MG63 (cell line): ENCODE measurements at places on chromosomes 5 and 9. TPM values are rescaled to one million over a fixed set of nuclear protein-coding genes. Genes with fewer than 3 reads are reported as not detected.

GRCh38 chr9:111662576-111663300 is 1.3 kb downstream of the GNG10 start:
- DNase-seq, result no peak

DNA sequence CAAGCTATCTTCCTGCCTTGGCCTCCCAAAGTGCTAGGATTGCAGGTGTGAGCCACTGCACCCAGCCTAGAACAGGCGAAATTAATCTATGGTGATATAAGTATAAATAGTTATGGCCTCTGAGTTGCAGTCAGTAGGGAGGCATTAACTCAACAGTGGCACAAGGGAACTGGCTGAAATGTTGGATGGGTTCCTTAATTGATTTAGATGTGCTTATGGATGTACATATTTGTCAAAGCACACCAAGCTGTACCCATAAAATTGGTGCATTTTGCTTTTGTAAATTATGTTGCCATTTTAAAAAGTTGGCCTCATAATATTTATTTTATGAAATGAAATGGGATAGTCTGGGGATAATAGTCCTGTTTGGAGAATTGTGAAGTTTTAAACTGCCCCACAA is 36.8 kb upstream of the GLIPR2 start:
- no peak for DNase-seq

DNA sequence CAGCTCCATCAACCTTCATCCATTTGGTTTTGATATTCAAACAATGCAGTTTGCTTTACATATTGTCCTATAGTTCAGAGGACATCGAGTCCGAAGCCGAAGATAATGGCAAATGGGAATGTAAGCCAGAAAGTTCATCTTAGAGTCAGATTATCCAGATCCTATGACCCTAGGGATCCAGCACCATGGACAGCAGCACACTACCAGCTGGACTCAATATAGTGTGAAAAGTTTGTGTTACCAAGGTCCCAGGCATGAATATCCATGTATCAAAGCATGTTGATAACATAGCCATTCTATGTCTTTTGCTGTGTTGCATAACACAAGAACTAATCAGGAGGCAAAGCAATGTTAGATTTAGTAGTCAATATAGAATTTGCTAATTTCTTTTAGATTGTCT is 46.3 kb downstream of the FSTL4 start:
- peak; percentile 24 for DNase-seq

The CFAP157 gene
- total RNA-seq, result not detected in 2 replicates

DNA sequence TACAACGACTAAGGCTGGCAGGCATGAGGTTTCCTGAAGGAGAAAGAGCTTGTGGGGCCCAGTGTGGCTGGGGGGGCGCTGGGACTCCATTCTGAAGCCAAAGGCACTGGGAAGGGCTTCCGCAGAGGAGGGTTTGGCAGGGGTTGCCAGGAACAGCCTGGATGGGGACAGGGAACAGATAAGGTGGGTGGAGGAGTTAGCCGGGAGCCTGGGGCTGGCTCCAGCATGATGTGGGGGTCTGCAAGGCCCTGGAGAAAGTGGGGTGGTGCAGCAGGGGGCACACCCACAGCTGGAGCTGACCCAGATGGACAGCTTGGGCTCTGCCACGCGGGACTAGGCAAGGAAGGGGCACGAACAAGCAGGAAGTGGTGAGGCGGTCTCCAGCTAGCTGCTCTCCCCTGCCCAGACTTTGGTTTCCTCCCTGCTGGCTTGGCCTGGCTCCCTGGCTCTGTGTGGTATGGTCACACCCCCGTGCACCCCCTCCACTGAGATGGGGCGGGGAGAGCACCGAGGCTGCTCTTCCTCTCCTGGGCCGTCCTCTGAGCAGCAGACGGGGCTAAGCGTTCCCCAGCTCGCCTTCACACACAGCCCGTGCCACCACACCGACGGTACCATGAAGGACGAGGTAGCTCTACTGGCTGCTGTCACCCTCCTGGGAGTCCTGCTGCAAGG is at the start of gene LTC4S:
LTC4S (plus strand) TSS at position 519 of the 672 bp plus-strand sequence; CDS start at position 614, 95 bp downstream.
- DNase-seq, result peak; percentile 86

The ADAMTS2 gene
- total RNA-seq, result 88.7 and 141 TPM in 2 replicates

- no peak for DNase-seq
These were observed 29.1 kb upstream of the FREM1 start for GRCh38 chr9:14939378-14939777.

The STPG3 gene
- total RNA-seq, result not detected in 2 replicates

DNA sequence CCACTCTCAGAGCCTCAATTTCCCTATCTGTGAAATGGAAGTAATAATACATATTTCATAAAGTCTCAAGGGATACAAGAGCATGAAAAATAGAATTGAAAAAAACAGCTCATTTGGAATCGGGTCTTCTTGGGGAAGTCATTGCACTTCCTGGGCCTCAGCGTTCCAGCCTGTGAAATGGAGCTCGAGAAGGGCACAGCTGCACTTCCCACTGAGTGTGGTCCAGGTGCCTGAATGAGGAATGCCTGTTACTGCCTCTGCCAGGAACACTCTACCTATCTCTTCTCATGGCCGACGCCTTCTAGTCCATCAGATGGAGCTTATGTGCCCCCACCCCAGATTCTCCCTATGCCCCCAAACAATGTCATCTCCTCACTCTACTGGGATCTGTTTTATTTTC is 924 bp upstream of the NEURL1B start:
- no peak for DNase-seq

The S100Z gene
- not detected in 2 replicates for total RNA-seq

The NELFB gene
- 56.3 and 75.6 TPM in 2 replicates for total RNA-seq

GRCh38 chr5:50759526-50760270 is 93.3 kb downstream of the PARP8 start:
- DNase-seq, result no peak

DNA sequence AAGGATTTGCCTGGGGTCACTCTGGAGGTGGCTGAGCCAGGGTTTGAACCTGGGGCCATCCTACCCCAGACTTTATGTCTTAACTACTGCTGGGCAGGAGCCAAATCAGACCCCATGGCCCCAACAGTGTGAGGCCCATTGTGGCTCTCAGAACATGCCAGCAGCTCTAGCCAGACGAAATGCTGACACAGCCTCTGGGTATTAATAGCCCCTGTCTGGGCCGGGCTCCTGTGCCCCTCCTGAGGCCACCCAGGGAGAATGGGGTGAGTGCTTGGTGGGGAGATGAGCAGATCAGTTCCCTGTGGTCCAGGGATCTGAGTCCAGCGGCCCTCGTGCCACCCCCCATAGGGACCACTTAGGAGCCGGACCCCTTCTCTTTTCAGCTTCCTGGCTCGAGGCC is 2.2 kb upstream of the PLPP7 start:
- DNase-seq, result no peak

The SLC45A2 gene
- total RNA-seq, result not detected in 2 replicates

DNA sequence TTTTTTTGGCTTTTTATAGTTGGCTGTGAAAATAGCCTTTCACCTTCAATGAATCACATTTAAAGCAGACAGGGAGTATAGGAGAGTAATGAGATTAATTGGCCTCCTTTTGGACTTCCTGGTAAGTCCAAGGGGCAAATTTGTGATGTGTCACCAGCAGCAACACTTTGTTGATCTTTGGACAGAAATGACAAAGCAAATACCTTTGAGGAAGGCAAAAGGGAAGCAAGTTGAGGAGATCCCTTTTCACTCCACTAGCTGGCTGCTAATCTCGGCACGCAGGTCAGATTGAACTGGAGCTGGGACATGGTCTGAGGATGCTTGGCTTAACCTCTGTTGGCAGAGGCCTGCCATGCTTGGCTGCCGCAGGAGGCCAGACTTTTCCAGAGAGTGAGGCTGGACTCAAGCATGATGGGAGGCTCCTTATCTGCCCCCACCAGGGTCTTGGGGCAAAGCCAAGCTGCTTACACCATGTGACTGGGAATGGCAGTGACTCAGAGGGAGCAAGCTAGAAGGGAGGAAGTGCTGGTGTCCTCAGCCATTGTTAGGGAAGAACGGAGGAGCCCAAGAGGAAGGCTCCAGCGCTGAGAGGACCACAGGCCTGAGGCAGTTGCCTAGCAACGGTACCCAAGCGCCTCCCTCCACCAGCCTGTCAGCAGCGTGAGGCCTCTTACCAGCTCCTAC is 174.5 kb upstream of the MAP1B start:
- DNase-seq, result peak; percentile 91

GRCh38 chr9:107466826-107467225 is 22.7 kb downstream of the KLF4 start:
- no peak for DNase-seq

GRCh38 chr5:156825688-156826087 is 24.4 kb upstream of the PPP1R2B start:
- DNase-seq, result no peak

The SPINK13 gene
- total RNA-seq, result 0.30 TPM in 1 of 2 replicates, not detected in the other

DNA sequence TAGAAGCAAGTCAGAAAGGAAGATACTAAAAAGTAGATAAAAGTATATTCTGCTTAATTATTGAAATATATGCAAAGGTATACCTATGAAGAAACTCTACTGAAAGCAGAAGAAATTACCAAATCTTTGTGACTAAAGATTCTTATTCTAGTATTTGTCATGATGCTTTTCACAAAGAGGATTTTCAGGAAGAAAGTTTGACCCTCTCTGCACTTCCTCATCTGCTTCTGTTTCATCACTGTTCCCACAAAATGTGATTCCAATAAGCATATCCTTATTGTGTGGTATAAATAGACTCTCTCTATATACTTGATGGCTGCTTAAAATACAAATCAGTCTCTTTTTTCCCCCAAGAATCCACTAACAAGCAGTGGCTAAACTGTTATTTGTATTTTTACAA is 2139.6 kb upstream of the ACO1 start:
- no peak for DNase-seq

GRCh38 chr5:170623576-170624181 is 119.9 kb downstream of the KCNIP1 start:
- peak; percentile 66 for DNase-seq

The LCN10 gene
- total RNA-seq, result not detected in 2 replicates

GRCh38 chr5:61744690-61745619 is 412.9 kb downstream of the ZSWIM6 start:
- no peak for DNase-seq

The FAM221B gene
- total RNA-seq, result not detected in 2 replicates

DNA sequence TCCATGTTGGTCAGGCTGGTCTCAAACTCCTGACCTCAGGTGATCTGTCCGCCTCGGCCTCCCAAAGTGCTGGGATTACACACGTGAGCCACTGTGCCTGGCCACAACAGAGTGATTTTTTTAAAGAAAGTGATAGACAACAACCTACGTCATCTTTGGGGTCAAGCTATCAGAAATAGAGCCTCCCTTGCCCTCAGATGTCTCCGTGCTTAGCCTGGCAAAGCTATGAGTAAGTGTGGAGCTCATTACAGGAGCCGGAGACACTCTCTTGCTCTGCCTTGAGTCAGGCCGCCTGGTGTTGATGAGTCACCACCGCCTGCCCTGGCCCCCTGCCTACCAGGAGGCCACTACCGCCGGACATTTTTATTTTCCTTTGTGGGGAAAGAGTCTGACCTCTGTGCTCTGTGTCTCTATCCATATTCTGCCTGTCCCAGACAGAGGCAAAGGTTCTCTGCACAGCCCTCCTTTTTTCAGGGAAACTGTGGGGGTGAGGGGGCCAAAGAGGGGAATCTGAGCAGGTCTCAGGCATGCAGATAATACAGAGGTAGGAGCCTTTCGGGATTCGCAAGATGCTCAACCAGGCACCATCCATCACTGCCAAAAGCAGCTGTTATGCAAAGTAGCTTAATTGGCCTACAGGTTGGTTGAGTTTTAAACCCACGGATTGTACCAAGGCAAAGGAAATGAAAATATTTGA is 123.7 kb upstream of the CPEB4 start:
- DNase-seq, result peak; percentile 98

DNA sequence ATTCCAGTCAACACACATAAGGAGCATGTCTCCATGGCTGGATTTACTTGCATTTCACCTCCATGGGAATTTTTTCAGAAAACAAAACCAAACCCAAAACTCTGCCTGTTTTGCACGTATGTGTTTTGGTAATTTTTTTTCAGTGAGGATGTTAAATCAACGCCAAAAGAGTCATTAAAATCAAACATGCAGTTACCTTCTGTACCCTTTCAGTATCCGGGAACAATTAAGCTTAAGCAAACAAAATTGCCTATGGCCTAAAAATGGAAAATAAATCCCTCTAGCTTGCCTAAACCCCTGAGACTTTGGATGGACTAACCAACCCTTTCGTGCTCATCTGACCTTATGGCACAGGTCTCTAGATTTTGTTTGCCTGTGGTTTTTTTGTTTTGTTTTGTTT is 209.2 kb upstream of the KLF4 start:
- DNase-seq, result no peak

DNA sequence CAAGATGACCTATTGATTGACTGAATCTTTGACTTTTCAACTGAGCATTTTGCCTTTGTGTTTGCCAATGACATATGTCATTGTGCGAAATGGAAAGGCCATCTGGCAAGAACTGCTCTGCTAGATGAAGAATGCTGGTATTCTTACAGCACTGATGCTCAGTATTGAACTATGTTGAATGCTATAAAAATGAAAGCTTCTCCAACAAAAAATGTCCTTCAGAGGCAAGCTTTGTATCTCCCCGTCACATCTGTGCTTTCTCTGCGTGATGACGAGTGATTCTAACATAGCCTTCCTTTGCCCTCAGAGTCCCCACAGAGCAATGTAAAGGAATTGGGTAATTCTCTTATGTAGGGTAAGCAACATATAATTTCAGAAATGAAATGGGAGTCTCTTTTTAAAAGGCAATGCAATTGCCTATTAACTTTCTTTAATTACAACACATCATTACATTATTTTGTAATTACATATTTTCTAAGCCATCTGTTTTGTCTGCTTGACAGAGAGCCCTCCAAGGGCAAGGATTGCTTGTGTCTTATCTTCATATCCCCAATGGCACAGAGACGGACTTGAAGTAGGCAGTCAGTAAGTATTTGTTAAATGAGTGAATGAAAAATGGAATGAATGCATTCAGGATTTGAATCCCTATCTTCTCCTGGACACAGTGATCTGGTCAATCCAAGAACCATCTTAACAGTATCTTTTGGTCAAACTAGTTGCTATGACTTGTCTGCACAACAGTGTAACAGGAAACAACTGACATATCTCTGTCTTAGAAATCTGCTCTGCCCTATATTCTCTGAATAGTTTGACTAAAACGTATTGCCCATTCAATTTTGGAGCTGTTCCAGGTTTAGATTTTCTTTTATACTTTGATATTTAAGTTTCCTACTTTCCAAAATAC is 46.1 kb downstream of the ENC1 start:
- no peak for DNase-seq

DNA sequence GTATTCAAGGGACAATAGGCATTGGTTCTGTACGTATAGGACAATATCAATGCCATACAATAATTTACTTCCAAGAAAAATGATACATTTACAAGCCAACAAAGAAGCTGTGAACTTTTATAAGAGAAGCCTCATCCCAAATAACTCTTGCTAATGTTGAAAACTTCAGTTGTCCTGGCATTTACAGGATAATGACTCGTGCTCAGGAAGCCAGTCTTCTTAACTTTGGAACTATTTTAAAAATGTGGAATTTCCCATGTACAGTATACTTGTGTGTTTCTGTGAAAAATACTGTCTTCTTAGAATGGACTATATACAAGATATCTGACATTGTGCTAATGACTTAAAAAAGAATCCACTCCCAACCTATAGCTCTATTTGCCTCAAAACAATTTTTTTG is 1479.3 kb upstream of the CDH9 start:
- DNase-seq, result no peak

- DNase-seq, result no peak
These were observed 256.5 kb downstream of the CETN3 start for GRCh38 chr5:90153031-90153430.
